ENCODE measurements at places on chromosomes 16 and 17.

- H3K4me1 ChIP-seq, result no peaks in the 10 kb centered on the region
- no peak overlapping the region for H3K27ac ChIP-seq
- no peak overlapping the region for H3K4me3 ChIP-seq
- no peak for DNase-seq
These were observed 57.6 kb upstream of the IRX5 start for GRCh38 chr16:54873071-54873470.

DNA sequence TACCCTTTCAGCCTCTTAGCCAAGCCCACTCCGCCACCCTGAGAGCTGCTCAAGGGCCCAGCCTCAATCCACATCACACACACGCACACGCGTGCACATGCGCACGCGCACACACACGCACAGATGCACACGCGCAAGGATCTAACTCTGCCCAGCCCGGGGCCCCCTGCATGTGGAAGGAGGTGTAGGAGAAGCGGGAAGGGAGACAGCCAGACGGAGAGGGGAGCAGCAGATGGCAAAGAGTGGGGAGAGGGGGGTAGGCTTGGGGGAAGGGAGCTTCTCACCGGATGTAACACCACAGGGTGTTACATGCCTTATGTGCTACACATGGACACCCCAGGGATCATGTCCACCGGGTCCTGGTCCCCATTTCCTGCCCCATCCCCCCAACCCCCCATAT is 15.3 kb downstream of the DLG4 start:
- H3K27ac ChIP-seq, result peak overlapping the region; percentile 42
- DNase-seq, result no peak
- peaks cover 8% of the 10 kb centered on the region for H3K4me1 ChIP-seq
- peaks cover 9% of the 10 kb centered on the region for H3K36me3 ChIP-seq
- H3K4me3 ChIP-seq, result peak overlapping the region; percentile 78

DNA sequence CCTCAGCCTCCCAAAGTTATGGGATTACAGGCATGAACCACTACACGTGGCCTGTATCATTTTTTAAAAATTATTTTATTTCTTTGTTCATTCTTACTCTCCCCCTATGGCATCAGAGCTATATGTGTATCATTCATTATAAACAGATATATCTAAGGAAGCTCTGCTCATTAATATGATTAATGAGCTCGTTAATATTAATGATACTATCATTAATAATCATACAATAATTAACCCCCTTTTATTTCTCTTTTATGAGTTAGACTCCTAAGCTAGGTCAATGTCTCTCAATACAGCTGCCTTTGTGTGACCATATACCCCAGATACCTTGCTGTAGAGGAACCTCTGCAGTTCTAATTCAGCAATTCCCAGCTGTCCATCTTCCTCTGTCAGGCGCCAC is 4.5 kb upstream of the RSKR start:
- no peaks in the 10 kb centered on the region for H3K27me3 ChIP-seq
- peaks cover 73% of the 10 kb centered on the region for H3K36me3 ChIP-seq
- DNase-seq, result no peak
- no peak overlapping the region for H3K4me3 ChIP-seq

- H3K36me3 ChIP-seq, result peaks cover 8% of the 10 kb centered on the region
- H3K27ac ChIP-seq, result no peak overlapping the region
- peaks cover 10% of the 10 kb centered on the region for H3K4me1 ChIP-seq
- no peak overlapping the region for H3K4me3 ChIP-seq
These were observed 45.4 kb downstream of the BAHCC1 start for GRCh38 chr17:81440511-81441244.

DNA sequence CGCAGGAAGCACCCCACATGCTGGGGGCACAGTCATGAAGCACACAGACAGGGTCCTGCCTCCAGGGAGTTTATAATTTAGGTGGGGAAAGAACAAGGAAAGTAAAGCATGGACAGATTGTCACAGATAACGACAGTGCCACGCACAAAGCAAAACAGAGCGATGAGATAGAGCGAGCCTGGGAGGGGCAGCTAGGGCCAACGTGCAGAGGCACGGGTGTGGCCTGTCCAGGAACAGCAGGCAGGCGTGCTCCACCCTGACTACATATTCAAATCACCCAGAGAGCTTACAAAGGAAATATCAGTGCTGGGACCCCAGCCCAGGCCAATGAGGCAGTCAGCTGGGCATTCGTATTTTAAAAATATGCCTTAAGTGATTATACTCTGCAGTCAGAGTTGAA is 16.8 kb downstream of the LGALS9 start:
- H3K27ac ChIP-seq, result no peak overlapping the region
- no peaks in the 10 kb centered on the region for H3K27me3 ChIP-seq
- H3K4me1 ChIP-seq, result no peaks in the 10 kb centered on the region
- DNase-seq, result no peak
- H3K36me3 ChIP-seq, result no peaks in the 10 kb centered on the region

GRCh38 chr17:73902416-73903181 is 258.4 kb upstream of the SDK2 start:
- no peak overlapping the region for H3K27ac ChIP-seq
- DNase-seq, result no peak
- H3K27me3 ChIP-seq, result peaks cover 3% of the 10 kb centered on the region
- H3K4me3 ChIP-seq, result peak overlapping the region; percentile 65

- H3K27ac ChIP-seq, result no peak overlapping the region
- H3K4me1 ChIP-seq, result no peaks in the 10 kb centered on the region
- DNase-seq, result no peak
- no peaks in the 10 kb centered on the region for H3K36me3 ChIP-seq
- no peak overlapping the region for H3K4me3 ChIP-seq
These were observed 64.1 kb downstream of the SLC5A11 start for GRCh38 chr16:24909856-24910255.

Measured in thoracic aorta (tissue), 2 donors.